ENCODE measurements at places on chromosomes 13 and 19.

- no peak for DNase-seq
These were observed 23.8 kb downstream of the SAFB start for GRCh38 chr19:5646703-5647102.

- DNase-seq: no peak
These were observed 101.3 kb upstream of the SLC15A1 start for GRCh38 chr13:98853771-98854221.

GRCh38 chr13:30679483-30680330, 55.6 kb upstream of the ALOX5AP start:
- DNase-seq: peak; percentile 39

DNA sequence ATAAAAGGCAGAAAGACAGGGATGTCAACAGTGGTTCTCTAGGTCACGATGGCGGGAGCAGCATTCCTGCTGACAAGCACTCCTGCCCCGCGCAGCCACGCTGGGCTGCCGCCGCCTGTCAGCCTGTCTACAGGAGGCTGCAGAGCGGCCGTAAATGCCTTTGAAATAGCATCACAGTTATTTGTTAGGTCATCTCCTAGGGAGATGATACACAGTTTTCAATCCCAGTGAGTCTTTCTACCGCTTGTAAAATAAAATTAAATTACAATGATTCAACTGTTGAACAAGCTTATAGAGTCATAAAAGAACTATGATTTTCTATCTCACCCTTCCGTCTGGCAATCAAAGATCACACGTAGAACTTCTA, 7.3 kb upstream of the SLC7A9 start:
- DNase-seq: peak; percentile 41

- peak; percentile 26 for DNase-seq
These were observed 146.7 kb downstream of the SOX1 start for GRCh38 chr13:112213467-112214255.

DNA sequence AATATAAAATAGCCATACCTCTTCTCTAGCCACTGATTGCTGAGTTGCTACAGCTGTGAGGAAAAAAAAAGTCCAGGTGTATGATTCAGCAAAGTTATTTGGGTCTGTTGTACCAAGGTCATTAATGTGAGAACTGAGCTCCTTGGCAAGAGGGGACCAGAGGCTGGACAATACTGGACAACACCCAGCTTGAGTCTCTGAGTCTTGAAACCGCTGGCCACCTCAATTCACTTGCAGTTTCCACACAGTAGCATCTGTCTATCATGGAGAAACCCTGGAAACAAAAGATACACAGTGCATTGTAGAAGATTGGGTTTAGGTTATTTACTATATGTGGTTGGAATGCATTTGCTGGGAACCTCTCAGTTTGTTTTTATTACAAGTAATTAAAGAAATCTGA, 60.4 kb downstream of the WDFY2 start:
- no peak for DNase-seq

DNA sequence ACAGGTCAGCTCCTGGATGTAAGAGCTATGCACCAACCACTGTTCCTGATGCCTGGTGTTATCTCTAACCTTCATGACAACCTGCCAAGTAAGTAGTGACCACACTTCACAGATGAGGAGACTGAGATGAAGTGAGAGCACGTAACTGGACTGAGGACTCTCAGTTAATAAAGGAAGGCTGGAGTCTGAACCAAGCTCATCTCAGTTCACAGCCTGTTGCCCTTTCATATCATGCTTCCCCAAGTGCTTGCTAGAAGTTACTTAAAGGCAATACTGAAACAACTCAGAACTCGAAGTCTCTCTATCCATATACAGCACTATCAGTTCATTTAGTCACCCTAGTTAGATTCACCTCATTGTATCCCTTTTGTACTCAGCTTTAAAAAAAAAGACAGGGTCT, 119.7 kb downstream of the ABCC4 start:
- no peak for DNase-seq

DNA sequence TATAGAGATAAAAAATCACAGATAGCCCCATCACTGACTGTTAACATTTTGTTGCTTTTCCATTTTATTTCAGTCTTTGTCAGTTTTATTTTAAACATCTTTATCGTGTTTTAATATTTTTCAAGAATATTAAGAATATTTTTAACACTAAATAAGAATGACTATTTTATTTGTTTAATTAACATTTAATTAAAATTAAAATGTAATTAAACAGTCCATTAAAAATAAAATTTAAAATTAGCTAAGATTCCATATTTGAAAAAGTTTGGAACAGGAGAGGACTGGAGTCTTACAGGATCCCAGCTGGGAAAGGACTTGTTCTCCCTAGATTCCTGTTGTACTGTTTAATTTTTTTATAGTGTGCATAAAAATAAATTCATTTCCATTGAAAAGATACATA, 54.5 kb downstream of the RGCC start:
- no peak for DNase-seq

GRCh38 chr13:113739527-113740285, 19.3 kb upstream of the TMEM255B start:
- no peak for DNase-seq

GRCh38 chr19:3573858-3574637, 1.3 kb downstream of the HMG20B start:
- DNase-seq: peak; percentile 96

DNA sequence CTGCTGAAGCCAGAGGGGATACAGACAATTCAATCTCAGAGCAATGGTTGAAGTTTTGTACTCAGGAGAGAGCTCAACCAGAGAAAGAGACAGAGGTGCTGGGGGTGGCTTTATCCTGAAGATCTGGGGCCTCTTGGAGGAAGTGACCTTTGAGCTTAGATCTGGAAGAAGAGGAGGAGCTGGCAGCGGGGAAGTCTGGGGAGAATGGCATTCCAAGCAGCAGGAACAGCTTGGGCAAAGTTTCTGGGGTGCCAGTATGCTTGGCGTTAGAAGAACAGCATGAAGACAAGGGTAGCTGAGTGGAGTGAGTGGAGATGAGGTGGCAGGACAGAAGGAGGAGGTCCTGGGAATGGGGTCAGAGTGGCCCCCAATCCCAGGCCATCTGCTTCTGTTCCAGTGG, 11.3 kb downstream of the MAST3 start:
- DNase-seq: peak; percentile 59

GRCh38 chr19:48325265-48325910, at the start of gene EMP3:
Gene EMP3 (plus strand): TSS chr19:48325552. CDS start chr19:48326845, 1,293 bp downstream.
- DNase-seq: peak; percentile 38

DNA sequence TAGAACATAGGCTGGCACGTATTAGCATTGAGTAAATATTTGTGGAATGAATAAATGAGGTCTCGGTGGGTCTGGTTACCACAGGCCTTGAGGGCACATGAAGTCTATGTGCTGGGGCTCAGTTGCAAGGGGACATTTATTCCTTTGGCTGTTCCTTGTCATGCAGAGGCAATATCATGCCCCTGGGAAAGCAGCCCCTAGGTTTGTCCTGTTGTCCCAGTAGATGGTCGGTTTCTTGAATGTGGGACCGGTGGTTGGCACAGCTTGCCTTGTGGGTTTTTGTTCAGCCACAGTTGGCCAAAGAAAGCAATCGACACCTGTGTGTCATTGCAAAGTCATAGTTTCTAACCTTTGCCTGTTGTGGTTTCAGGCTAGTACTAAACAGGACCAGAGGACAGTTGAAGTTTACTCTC, 24.7 kb upstream of the GPR183 start:
- no peak for DNase-seq

GRCh38 chr19:49701271-49701786, 10.4 kb downstream of the CPT1C start:
- DNase-seq: no peak

DNA sequence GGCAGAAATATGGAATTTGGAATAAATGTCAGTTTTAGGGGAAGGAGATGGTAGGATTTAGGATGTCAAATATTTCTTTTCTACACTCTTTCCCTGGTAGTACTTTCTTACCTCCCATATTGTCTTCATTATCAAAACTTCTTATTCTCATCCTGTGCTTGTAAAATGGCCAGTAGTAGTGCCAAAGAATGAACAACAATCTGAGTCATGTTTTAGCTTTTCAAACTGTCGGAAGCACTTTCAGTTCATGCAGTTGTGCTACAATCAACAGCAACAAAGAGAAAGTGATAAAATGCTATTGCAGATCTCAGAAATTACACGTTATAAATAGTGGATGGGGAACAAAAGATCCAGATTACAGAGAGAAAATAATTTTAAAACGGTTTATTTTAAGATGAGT, 193.7 kb upstream of the RXFP2 start:
- no peak for DNase-seq

DNA sequence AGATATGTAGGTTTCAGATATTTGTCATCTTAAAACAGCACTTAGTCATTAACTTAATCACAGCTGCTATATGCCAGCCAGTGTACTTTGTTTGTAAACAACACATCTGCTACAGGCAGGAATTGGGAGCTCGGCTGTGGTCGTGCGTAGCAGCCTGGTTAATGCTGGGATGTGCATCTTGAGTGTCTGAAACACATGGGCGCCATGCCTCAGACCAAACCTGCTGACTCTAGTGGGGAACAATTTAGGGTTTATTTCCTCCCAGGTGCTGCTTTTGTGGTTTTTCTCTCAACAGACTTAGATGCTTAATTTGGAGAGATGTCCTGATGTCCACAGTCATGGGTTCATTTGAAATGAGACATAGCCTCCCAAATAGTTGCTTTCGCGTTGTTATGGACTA, 238.5 kb upstream of the TMTC4 start:
- no peak for DNase-seq

- no peak for DNase-seq
These were observed 626.9 kb downstream of the EFNB2 start for GRCh38 chr13:105908586-105908985.

- no peak for DNase-seq
These were observed 7.8 kb downstream of the ACTN4 start for GRCh38 chr19:38655148-38655824.

GRCh38 chr13:33231339-33231738, 54.2 kb downstream of the STARD13 start:
- DNase-seq: no peak

- DNase-seq: no peak
These were observed 15.2 kb downstream of the KCNC3 start for GRCh38 chr19:50313812-50314536.
